ENCODE measurements at places on chromosomes 11 and 22. TPM values are rescaled to one million over a fixed set of nuclear protein-coding genes. Genes with fewer than 3 reads are reported as not detected.

Gene ROBO4
- 41.9 TPM for total RNA-seq

Gene GDPD5
- 29.4 TPM for total RNA-seq

Gene TTC28
- total RNA-seq: 44.1 TPM

Gene KCNJ5
- total RNA-seq: 3.5 TPM

Gene KRTAP5-1
- not detected for total RNA-seq

Gene MMP8
- total RNA-seq: 0.60 TPM

Gene ANKK1
- 0.57 TPM for total RNA-seq

DNA sequence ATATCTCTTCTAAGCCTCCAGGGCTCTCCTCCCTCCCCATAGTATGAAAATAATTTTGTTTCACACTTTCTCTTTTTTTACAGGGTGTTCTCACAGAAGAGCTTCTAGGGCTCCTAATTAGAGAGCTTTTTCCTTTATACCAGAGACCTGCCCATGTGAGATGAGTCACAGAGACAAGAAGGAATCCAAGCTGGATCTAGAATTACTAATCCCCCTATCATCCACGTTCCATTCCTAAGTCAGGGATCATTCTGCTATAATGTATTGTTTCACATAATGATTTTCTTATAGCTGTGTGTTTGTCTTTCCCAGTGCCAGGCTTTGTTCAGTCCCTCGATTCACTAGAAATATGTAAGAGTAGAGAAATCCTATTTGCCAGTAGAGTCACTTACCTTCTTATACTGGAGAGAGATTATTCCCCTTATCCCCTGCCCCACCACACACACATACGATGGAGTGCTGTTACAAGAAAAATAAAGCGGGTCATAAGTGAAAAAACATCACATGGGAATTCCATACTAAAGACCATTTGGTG, 778.3 kb upstream of the LRRC4C start:
- H3K4me3 ChIP-seq: no peak overlapping the region
- no peak overlapping the region for H3K27ac ChIP-seq
- no peaks in the 10 kb centered on the region for H3K36me3 ChIP-seq

DNA sequence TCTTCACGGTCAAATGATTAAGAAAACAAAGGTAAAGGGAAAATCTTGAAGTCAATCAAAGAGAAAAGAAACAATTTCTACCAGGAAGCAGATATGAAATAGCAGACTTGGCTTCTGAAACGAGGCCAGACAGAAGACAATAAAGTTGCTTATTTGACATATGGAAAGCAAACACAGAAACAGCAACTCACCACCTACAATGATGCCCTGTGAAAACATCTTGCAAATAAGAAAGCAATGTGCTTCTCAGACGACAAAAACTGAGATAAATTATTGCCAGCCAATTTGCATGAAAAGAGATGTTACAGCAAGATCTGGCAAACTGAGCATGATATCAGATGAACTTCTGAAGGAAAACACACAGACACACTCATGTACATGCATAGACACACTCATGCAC, 45.9 kb upstream of the CTSC start:
- no peaks in the 10 kb centered on the region for H3K27me3 ChIP-seq
- H3K4me3 ChIP-seq: no peak overlapping the region
- no peaks in the 10 kb centered on the region for H3K36me3 ChIP-seq
- H3K27ac ChIP-seq: no peak overlapping the region

GRCh38 chr11:4195909-4196308, 101.3 kb downstream of the RRM1 start:
- H3K27me3 ChIP-seq: no peaks in the 10 kb centered on the region
- H3K27ac ChIP-seq: no peak overlapping the region
- no peak overlapping the region for H3K4me3 ChIP-seq
- H3K4me1 ChIP-seq: no peaks in the 10 kb centered on the region
- no peaks in the 10 kb centered on the region for H3K36me3 ChIP-seq
- DNase-seq: no peak

GRCh38 chr11:114247070-114247789, 49.0 kb upstream of the NNMT start:
- H3K4me3 ChIP-seq: no peak overlapping the region
- no peak overlapping the region for H3K27ac ChIP-seq
- H3K27me3 ChIP-seq: no peaks in the 10 kb centered on the region
- no peaks in the 10 kb centered on the region for H3K36me3 ChIP-seq

GRCh38 chr11:126122863-126123262, 60.2 kb upstream of the CDON start:
- no peaks in the 10 kb centered on the region for H3K4me1 ChIP-seq
- H3K27me3 ChIP-seq: no peaks in the 10 kb centered on the region
- H3K27ac ChIP-seq: no peak overlapping the region
- H3K4me3 ChIP-seq: no peak overlapping the region
- DNase-seq: no peak
- no peaks in the 10 kb centered on the region for H3K36me3 ChIP-seq

DNA sequence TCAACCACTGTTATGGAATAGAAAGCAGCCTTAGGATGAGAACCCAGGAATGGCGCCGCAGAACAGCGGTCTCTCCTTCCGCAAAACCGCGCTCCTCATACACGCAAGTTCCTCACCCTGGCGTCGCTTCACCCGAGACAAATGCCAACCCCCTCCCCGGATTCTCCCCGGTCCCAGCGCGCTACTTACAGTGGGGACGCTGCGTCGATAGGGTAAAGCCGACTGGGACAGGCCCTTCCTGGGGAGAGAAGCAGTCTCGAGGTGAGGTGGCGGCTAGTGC, 287 bp downstream of the RPS13 start:
- H3K4me1 ChIP-seq: peaks cover 3% of the 10 kb centered on the region
- peaks cover 5% of the 10 kb centered on the region for H3K36me3 ChIP-seq
- H3K4me3 ChIP-seq: peak overlapping the region; percentile 73
- no peak for DNase-seq
- no peaks in the 10 kb centered on the region for H3K27me3 ChIP-seq
- peak overlapping the region; percentile 23 for H3K27ac ChIP-seq

DNA sequence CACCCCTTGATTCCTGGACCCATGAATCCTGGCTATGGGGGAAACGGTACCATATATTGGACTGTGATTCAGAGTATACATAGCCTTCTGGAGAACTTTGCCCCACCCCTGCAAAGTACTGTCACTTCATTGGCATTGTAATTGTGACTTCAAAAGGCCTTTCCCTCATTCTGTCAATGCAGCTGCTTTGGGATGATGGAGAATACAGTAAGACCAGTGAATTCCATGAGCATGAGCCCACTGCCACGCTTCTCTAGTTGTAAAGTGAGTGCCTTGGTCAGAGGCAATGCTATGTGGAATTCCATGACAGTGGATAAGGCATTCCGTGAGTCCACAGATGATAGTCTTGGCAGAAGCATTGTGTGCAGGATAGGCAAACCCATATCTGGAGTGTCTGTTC, 25.7 kb upstream of the MSANTD2 start:
- H3K4me1 ChIP-seq: no peaks in the 10 kb centered on the region
- H3K27me3 ChIP-seq: peaks cover 2% of the 10 kb centered on the region
- no peak overlapping the region for H3K4me3 ChIP-seq
- DNase-seq: no peak

GRCh38 chr11:43498561-43498960, 139.8 kb downstream of the TTC17 start:
- no peaks in the 10 kb centered on the region for H3K4me1 ChIP-seq
- DNase-seq: no peak
- H3K27ac ChIP-seq: no peak overlapping the region
- no peaks in the 10 kb centered on the region for H3K36me3 ChIP-seq

GRCh38 chr22:35350539-35351503, 30.1 kb upstream of the HMOX1 start:
- peak overlapping the region; percentile 21 for H3K4me3 ChIP-seq
- H3K36me3 ChIP-seq: no peaks in the 10 kb centered on the region
- H3K27ac ChIP-seq: peak overlapping the region; percentile 23
- H3K27me3 ChIP-seq: no peaks in the 10 kb centered on the region
- no peaks in the 10 kb centered on the region for H3K4me1 ChIP-seq
- DNase-seq: peak; percentile 97

DNA sequence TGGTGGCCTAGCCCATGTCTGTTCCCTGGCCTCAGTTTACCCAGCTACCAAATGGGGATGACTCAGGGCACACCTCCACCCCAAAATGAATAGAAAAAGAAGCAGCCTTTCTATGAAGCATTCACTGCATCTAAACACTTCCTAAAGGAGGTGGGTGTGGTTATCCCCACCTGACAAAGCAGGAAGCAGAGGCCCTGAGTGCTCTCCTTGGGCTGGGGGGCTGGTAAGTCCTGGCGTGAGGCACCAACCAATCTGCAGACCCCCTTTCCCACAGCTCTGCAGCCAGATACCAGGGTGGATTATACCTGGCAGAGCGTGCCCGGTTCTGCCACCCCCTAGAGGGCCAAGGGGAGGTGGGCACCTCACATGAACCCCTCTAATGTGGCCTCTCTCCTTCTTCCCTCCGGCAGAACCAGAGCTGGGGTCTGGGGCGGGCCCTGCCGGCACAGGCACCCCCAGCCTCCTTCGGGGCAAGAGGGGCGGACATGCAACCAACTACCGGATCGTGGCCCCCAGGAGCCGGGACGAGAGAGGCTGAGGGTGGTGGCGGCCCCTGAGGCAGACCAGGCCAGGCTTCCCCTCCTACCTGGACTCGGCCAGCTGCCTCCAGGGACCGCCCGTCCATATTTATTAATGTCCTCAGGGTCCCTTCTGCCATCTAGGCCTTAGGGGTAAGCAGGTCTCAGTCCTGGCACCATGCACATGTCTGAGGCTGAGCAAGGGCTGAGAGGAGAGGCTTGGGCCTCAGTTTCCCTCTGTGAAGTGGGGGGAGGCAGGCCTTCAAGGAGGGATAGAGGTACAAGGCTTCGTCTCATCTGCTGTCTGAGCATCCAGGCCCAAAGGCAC, 9.2 kb downstream of the RHBDD3 start:
- H3K4me3 ChIP-seq: no peak overlapping the region
- no peak for DNase-seq
- no peaks in the 10 kb centered on the region for H3K27me3 ChIP-seq
- H3K36me3 ChIP-seq: no peaks in the 10 kb centered on the region
- H3K4me1 ChIP-seq: no peaks in the 10 kb centered on the region
- no peak overlapping the region for H3K27ac ChIP-seq

GRCh38 chr11:112625814-112626213, 335.4 kb upstream of the NCAM1 start:
- no peak for DNase-seq
- H3K36me3 ChIP-seq: no peaks in the 10 kb centered on the region
- H3K27me3 ChIP-seq: peaks cover 3% of the 10 kb centered on the region
- H3K4me3 ChIP-seq: no peak overlapping the region
- no peaks in the 10 kb centered on the region for H3K4me1 ChIP-seq
- no peak overlapping the region for H3K27ac ChIP-seq

GRCh38 chr22:46096706-46097230, 53.6 kb upstream of the PPARA start:
- no peak overlapping the region for H3K4me3 ChIP-seq
- H3K27me3 ChIP-seq: no peaks in the 10 kb centered on the region
- no peaks in the 10 kb centered on the region for H3K36me3 ChIP-seq
- H3K4me1 ChIP-seq: no peaks in the 10 kb centered on the region
- DNase-seq: no peak

DNA sequence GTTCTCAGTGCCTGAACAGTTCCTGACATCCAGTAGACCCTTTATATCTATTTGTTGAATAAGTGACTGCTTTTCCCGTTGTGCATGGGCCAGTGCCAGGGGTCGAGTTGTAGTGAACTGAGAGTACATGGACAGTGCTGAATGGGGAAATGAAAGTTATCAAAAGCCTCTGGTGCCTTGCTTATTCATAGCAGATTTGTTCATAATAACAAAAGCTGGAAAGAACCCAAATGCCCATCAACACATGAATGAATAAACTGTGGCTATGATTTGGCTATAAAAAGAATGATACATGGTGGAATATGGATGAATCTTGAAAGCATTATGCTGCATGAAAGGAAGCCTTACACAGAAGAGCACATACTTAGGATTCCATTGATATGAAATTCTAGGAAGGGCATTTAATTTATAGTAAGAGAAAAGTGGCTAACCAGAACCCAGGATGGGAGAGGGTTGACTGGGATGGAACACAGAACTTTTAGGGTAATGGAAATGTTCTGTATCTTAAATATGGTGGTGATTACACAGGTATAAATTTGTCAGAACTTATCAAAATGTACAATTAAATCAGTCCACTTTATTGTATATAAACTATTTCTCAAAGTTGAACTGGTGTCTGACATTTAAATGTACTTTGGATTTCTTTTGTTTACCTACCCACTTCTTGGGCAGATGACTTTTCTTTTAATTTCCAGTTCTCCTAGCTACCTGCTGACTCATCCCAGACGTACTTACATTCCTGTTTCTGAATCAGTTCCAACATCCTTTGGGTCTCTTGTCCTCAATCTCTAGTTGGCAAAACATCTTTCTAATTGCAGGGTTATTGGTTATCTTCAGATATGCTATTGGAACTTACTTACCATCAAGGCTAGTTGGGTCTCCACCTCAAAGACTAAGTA, 42.8 kb downstream of the PACS1 start:
- DNase-seq: no peak
- H3K36me3 ChIP-seq: no peaks in the 10 kb centered on the region
- H3K4me3 ChIP-seq: no peak overlapping the region

GRCh38 chr22:21031545-21032036, 770 bp downstream of the SLC7A4 start:
- H3K27ac ChIP-seq: no peak overlapping the region
- no peak for DNase-seq
- no peak overlapping the region for H3K4me3 ChIP-seq
- no peaks in the 10 kb centered on the region for H3K36me3 ChIP-seq

- H3K27ac ChIP-seq: no peak overlapping the region
- peaks cover 5% of the 10 kb centered on the region for H3K36me3 ChIP-seq
- H3K4me1 ChIP-seq: peaks cover 5% of the 10 kb centered on the region
- DNase-seq: no peak
- no peak overlapping the region for H3K4me3 ChIP-seq
These were observed 4.9 kb downstream of the TLCD5 start for GRCh38 chr11:120330045-120330444.

DNA sequence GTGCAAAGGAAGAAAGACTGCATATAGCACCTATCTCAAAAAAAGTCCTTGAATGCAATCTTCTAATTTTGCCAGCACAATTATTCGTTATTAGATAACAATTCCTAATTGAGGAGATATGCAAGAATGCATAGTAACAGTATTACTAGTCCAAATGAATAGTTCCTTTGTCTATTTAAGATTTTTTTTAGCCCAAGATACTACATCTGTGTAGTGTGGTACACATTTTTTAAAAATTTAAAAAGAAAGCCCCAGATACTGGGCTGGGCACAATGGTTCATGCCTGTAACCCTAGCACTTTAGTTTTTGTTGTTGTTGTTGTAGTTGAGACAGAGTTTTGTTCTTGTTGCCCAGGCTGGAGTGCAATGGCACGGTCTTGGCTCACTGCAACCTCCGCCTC, 43.7 kb downstream of the RAB6A start:
- H3K27ac ChIP-seq: no peak overlapping the region
- H3K4me3 ChIP-seq: no peak overlapping the region
- H3K27me3 ChIP-seq: no peaks in the 10 kb centered on the region
- no peaks in the 10 kb centered on the region for H3K36me3 ChIP-seq
- no peak for DNase-seq
- no peaks in the 10 kb centered on the region for H3K4me1 ChIP-seq
